Activated T-cell treated with anti-CD3 and anti-CD28 coated beads, Interleukin-2, amount 50 U/mL, for 24 hours (primary cell): ENCODE measurements at places on chromosomes 2 and 18.

DNA sequence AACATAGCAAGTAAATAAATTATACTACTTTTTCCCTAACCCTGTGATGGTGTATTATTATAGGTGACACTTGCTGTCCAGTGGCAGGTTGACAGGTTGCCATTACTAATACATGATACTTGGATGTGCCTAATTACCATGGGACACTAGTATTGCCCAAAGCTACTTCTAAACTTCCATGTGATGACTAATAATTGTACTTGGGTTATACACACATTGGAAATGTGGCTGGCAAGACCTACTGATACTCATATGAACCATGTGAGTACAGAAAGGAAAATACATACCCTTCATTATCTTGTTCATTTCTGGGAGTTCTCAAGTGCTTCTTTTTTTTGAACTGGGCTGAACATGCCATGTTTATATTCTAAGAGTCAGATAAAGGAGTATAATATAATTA, 156.4 kb downstream of the IKZF2 start:
- DNase-seq, result no peak

- no peak for DNase-seq
Observed at GRCh38 chr2:41963661-41964525, 83.9 kb upstream of the PKDCC start.

DNA sequence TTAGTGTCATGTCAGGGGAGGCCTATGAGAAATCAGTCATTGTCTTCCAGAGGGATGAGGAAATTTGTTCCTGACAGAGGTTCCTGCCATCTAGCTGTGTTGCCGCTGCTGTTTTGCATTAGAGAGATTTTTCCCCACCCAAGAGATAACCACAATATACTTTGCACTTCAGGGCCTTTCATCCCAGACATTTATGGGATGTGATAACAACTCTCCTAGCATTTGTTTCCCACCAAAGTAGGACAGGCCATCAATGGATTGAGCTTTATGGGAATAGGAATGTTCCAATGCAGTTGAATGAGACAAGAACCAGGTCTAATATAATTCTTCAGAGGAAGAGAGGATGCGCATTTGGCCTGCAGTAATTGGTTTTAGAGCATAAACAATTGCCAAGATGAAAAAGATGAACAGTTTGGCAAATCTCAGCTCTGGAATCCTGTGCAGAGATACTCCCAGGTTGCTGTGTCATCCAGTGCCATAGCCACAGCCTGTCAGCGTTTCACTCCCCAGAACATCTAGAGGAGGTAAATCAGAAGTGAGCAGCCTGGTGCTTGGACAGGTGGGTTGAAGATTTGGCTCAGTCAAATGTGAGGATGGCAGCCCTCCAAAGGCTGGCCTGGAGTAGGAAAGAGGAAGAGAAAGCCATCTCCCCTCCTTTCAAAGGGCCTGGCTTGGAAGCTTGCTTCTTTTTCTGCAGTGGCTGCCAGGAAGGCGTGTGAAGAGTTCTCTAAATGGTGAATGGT, 93.7 kb upstream of the SETBP1 start:
- DNase-seq, result no peak

GRCh38 chr18:9520666-9521065, 45.4 kb downstream of the RALBP1 start:
- DNase-seq, result no peak

GRCh38 chr2:170846314-170846713, 29.6 kb downstream of the GAD1 start:
- DNase-seq, result no peak
